Dermis lymphatic vessel endothelial cell (primary cell): ENCODE measurements at places on chromosomes 16 and 17. TPM values are rescaled to one million over a fixed set of nuclear protein-coding genes. Genes with fewer than 3 reads are reported as not detected.

Gene PNMT
- total RNA-seq, result 1.2 and 1.6 TPM in 2 replicates

Gene HS3ST6
- total RNA-seq, result not detected in 2 replicates

Gene KRT20
- not detected in 2 replicates for total RNA-seq

Gene CDRT4
- total RNA-seq, result 1.2 and 1.5 TPM in 2 replicates

Gene TRIM72
- not detected in 2 replicates for total RNA-seq

Gene FOXL1
- 1.5 and 2.1 TPM in 2 replicates for total RNA-seq

Gene TERB1
- under 0.01 and 0.09 TPM in 2 replicates for total RNA-seq

Gene CASKIN1
- 0.17 and 0.43 TPM in 2 replicates for total RNA-seq

Gene EPOP
- total RNA-seq, result 0.33 and 0.60 TPM in 2 replicates

Gene MT3
- not detected in 2 replicates for total RNA-seq

Gene PARD6A
- total RNA-seq, result 1.5 and 2.8 TPM in 2 replicates

Gene TOP2A
- 16.1 and 20.0 TPM in 2 replicates for total RNA-seq

Gene MMP2
- total RNA-seq, result 18.9 and 27.2 TPM in 2 replicates

Gene TNFSF12
- 6.3 and 9.1 TPM in 2 replicates for total RNA-seq

Gene CACNG1
- not detected in 2 replicates for total RNA-seq

Gene TK1
- total RNA-seq, result 33.1 and 35.9 TPM in 2 replicates

Gene SOX15
- total RNA-seq, result under 0.01 and 0.11 TPM in 2 replicates

Gene ITGAD
- total RNA-seq, result not detected in 2 replicates

Gene RPL13
- 2,819 and 4,200 TPM in 2 replicates for total RNA-seq

Gene NPIPB9
- total RNA-seq, result 0.87 and 1.7 TPM in 2 replicates

Gene ADCY9
- total RNA-seq, result 7.6 and 14.4 TPM in 2 replicates

Gene ABCA3
- 11.4 and 20.8 TPM in 2 replicates for total RNA-seq

Gene PLLP
- total RNA-seq, result 2.7 and 3.5 TPM in 2 replicates

Gene KRTAP17-1
- total RNA-seq, result not detected in 2 replicates

Gene DLG4
- total RNA-seq, result 7.0 and 7.2 TPM in 2 replicates

Gene ZFP3
- 0.65 and 1.6 TPM in 2 replicates for total RNA-seq

Gene ENKD1
- 10.7 and 11.7 TPM in 2 replicates for total RNA-seq

Gene CCL17
- total RNA-seq, result not detected in 2 replicates

Gene GNGT2
- 1.6 and 2.2 TPM in 2 replicates for total RNA-seq
